ENCODE measurements at places on chromosomes 13 and 19.

- DNase-seq, result no peak
These were observed 474 bp upstream of the ZNF780B start for GRCh38 chr19:40056505-40056904.

DNA sequence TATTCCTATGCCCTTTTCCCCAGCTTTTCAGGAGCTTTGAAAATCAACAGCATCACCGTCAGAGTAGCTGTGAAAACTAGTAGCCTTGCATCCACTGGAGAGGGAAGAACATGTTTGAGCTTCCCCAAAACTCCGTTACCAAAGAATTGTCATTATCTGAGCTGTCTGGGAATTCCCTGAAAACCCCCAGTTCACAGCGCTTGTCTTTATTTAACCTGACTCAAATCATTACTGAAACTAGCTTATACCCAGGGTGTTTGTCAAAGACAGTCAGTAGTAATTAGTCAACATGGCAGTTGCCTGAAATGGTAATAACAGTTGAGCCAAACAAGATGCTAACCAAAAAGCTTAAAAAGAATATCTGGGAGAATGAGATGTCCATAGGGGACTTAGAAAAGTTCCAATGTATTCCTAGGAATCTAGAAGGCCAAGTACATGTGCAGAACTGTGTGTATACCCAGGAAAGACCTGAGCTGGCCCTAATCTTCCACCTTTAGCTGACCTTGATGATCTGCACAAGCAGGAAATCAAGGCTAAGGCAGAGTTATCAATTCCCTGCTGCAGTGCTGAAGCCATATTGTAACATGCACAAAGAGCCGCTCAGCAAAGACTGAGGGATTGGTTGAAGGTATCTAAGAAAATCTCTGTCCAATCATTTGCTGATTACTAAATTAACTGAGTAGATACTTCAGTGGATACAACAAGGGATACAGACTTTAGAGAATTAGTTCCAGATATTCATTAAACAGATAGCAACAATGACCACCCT lies 130.8 kb downstream of the KL start:
- no peak for DNase-seq

DNA sequence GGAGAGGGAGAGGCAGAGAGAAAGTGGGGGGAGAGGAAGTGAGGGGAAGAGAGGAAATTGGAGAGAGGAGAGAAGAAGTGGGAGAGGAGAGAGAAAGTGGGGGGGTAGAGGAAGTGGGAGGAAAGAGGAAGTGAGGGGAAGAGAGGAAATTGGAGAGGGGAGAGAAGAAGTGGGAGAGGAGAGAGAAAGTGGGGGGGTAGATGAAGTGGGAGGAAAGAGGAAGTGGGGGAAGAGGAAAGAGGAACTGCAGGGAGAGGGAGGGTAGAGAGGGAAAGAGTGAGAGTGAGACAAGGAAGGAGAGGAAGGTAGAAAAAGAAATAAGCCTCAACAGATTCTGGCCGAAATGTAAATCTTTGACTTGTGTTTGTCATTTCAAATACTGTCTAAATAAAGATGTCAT lies 146.6 kb downstream of the KLF12 start:
- no peak for DNase-seq

GRCh38 chr13:110519506-110519905 lies 42.0 kb downstream of the RAB20 start:
- DNase-seq, result no peak

DNA sequence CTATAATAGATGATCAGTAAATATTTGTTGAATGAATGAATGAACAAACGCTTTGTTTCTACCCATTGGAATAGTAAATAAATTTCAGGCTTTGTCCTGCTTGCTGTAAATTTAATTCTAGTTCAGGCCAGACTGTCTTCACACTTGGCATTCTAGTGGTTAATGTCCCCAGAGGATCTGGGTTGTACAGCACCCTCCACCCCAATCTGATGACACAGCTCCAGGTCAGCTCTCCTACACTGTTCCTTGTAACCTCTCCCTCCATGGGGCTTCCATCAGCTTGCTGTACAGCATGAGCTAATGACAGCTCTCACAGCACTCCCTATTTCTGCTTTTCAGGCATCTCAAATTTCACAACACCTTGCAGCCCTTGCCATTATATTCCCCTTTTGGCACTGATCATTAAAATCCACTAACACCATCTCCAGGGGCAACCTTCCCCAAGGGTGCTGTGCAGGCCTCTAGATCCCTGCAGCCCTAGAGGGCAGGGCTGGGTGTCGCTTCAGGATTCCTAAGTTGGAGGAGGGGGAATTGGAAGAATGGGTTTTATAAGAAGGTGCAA lies 12.7 kb upstream of the KL start:
- DNase-seq, result no peak

GRCh38 chr19:56273563-56274117 lies 1.1 kb downstream of the EDDM13 start:
- no peak for DNase-seq

DNA sequence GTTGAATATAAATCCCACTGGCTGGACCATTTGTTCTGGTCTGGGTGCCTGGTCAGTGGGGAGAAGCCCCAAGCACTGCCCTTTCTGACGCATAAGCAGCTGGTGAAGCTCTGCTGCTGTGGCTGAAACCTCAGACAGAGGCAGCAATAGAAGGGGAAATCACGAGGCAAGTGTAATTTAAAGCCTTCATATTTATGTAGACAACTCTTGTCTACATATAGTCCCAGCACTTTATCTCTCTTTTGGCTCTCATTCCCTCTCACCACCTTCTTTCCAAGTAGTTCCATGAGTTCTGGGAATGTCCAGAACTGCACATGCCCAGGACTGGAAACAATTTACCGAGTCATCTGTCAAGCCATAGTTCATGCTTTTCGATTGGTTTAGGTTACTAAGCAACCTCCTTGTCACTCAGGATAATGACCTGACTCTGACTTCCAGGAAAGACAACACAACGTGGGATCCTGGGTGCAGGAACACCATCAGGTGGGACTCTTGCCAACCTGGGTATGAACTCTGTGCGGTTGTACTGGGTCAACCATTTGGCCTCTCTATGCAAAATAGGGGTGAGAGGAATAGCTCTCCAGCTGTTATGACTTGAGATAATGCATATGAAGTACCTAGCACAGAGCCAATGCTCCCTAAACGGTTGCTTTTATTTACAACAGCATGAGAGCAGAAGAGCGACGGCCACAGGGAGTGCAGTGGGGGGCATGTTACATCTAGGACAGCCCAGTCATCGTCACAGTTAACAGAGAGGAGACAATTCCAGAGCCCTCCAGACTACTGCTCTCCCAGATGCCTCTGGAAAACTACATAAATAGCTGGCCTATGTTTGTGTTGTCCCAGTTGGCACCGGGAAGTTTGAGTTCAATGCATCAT lies 321.9 kb downstream of the FOXO1 start:
- DNase-seq, result no peak

GRCh38 chr13:105084931-105085330 lies 1450.5 kb downstream of the EFNB2 start:
- no peak for DNase-seq

DNA sequence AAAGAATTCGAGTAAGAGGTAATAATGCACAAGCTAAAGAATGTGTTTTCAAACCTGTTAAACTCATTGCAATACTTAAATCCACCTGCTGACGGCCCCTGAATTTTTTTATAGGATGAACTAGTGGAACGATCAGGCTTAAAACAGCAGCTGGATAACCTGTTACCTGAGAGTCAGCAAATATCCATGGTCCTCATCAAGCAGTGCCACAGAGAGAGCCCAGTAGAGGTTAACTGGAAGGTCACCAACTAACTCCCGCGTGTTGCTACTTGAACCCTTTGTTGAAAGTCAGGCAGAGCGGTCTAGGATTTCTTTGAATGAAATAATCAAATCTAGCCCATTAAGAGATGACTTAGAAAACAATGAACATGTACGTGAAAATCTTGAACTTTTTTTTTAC lies 47.6 kb upstream of the SPRY2 start:
- no peak for DNase-seq

GRCh38 chr19:39631626-39632025 lies 24.1 kb upstream of the LGALS16 start:
- no peak for DNase-seq

GRCh38 chr13:79194272-79194671 lies 211.8 kb downstream of the RBM26 start:
- DNase-seq, result peak; percentile 83

GRCh38 chr19:19321141-19321577 lies 530 bp downstream of the MAU2 start:
- no peak for DNase-seq

DNA sequence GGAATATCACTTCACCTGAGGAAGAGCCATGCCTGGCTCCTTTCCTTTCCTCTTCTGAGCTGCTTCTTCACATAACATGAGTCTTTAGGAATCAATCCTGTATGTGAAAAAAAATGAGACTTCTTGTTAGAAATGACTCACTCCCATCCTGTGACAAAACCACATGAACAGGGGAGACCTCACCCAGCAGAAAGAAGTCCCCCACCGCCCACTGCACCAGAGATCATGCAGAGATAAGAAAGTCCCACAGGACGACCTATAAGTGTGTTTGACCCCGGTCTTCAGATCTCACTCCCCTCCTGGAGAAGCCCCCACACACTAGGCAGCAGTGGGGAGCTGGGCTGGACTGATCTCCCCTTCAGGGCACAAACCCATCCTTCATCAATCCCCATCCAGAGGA lies 7.8 kb downstream of the ZNF600 start:
- no peak for DNase-seq

- no peak for DNase-seq
These were observed 165.3 kb downstream of the IER2 start for GRCh38 chr19:13315495-13315894.

GRCh38 chr13:70758932-70759331 lies 650.7 kb upstream of the KLHL1 start:
- no peak for DNase-seq

- DNase-seq, result peak; percentile 44
These were observed 12.8 kb downstream of the FUT6 start for GRCh38 chr19:5826531-5827341.

DNA sequence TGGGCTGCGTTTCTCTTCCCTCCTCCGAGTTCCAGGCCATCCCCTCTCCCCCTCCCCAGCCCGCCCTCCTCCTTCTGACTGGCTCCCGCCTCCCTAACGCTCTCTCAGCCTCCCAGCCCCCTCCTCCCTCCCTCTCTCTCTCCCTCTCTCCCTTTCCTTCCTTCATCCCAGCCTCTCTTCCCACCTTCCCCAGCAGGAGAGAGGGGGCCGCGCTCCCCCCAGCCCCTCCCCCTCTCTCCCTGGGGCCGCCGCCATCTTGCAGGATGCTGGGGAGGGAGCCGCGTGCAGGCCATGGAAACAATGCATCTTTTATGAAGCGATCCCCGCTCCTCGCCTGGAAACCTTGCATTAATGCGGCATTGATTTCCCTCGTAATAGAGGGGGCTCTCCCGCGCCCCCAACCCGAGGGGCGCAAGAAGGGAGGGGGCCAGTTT lies 42.6 kb upstream of the ADGRL1 start:
- DNase-seq, result no peak

DNA sequence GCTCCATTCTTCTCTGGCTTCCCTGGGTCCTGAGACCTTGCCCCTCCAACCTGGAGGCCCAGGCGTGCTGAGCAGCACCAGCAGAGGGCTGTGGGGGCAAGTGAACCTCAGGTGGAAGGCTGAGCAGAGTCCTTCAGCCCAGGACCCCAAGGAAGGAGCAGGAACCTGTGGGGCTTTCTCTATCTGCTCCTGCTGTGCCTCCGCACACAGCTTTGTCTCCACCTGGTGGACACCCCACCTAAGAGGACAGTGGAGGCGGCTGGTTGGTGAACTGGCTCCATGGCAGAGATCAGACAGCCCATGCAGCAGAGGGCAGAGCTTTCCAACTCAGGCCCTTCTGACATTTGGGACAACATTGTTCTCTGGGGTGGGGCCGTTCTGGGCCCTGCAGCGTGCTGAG lies 19.7 kb downstream of the ZFR2 start:
- peak; percentile 21 for DNase-seq

- DNase-seq, result no peak
These were observed 1666.0 kb downstream of the EFNB2 start for GRCh38 chr13:104869501-104869900.

DNA sequence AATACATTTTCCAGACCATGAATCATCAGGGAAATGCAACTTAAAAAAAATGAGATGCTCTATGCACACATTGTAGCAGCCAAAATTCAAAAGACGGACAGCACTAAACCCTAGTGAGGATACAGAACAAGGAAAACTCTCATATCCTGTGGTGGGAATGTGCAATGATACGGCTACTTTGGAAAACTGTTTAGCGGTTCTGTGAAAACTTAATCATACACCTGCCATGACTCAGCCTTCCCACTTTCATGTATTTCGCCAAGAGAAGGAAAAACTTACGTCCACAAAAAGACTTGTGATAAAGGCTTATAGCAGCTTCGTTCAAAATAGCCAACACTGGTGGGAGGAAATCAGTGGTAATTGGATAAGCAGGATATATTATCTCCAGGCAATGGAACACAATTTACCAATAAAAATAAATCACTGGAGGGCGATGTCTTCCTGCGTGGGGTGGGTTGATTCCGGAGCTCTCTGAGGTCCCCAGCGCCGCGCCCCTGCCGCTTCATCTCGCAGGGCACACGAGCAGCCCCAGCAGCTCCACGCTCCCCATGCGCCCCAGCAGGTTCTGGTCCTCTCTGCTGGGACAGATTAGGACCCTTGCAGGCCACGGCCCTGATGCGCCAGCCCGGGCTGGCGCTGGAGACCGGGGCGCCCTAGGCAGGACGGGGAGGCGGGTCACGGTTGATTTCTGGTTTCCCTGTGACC lies 97.2 kb upstream of the ARHGEF7 start:
- no peak for DNase-seq

DNA sequence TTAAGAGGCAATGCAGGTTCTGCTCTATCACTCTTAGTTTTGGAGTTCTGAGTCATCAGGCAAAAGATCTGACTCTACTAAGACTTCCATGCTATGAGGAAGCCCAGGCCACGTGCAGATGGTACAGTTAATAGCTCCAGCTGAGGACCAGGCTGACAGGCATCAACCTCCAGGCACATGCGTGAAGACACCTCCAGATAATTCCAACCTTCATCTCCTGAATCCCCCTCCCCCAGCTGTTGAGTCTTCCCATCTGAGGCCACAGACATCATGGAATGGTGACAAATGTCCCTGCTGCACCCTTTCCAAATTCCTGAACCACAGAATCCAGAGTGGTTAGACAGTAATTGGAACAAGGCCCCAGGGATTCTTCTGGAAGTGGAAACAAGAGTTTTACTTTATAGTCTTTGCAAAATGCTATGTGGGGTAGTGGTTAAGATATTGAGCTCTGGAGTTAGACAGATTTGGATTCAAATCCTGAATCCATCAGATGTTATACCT lies 183.8 kb downstream of the KLF5 start:
- no peak for DNase-seq

GRCh38 chr19:35717665-35718344 lies at the start of gene KMT2B:
Gene KMT2B (plus strand): TSS chr19:35718003. CDS start chr19:35718019, 16 bp downstream.
- no peak for DNase-seq

DNA sequence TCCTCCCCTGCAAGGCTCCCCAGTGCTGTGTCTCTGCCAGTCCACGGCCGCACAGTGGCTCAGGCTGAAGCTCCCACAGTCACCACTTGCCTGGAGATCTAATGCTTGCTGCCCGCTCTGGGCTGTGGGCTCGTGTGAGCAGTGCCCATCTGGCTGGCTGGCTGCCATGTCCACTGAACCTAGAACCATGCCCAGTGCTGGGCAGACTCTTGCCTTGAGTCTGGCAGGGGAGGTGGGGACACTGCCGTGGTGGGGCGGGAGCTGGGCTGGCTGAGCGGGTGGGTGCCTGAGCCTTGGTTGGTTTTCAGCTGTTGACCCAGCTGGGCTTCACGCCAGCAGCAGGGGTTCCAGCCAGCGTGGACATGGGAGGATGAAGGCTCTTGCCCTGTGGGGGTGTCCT lies 52.3 kb downstream of the CRTC1 start:
- DNase-seq, result no peak

Data from naive B cell (primary cell).